A172 (cell line): ENCODE measurements at places on chromosomes 2 and 18. TPM values are rescaled to one million over a fixed set of nuclear protein-coding genes. Genes with fewer than 3 reads are reported as not detected.

Gene CEBPZ
- total RNA-seq, result 62.1 and 89.8 TPM in 2 replicates

DNA sequence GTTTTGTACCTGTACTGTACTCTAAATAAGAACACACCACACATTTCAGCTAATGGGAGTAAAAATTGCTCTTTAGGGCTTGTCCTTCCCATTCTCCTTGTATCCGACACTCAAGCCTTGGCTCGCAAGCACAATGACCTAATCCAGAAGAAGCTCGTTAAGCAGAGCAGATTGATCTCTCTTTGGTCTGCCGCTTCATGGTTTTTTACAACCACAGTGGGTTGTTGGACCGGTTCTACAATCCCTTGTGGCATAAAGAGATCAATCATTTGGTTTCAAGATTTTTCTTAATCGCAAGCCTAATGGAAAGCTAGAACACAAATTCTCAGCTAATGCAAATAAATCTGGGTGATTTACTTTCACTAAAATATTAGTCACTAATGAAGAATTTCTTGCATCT, 662.1 kb downstream of the LRP1B start:
- no peak for DNase-seq

- no peak for DNase-seq
Measured at GRCh38 chr2:24158131-24158530, 16.7 kb upstream of the FAM228A start.

GRCh38 chr2:207768168-207768865, 1.4 kb downstream of the FZD5 start:
- no peak for DNase-seq

- DNase-seq, result no peak
Measured at GRCh38 chr2:152453129-152453911, 118.3 kb downstream of the FMNL2 start.

DNA sequence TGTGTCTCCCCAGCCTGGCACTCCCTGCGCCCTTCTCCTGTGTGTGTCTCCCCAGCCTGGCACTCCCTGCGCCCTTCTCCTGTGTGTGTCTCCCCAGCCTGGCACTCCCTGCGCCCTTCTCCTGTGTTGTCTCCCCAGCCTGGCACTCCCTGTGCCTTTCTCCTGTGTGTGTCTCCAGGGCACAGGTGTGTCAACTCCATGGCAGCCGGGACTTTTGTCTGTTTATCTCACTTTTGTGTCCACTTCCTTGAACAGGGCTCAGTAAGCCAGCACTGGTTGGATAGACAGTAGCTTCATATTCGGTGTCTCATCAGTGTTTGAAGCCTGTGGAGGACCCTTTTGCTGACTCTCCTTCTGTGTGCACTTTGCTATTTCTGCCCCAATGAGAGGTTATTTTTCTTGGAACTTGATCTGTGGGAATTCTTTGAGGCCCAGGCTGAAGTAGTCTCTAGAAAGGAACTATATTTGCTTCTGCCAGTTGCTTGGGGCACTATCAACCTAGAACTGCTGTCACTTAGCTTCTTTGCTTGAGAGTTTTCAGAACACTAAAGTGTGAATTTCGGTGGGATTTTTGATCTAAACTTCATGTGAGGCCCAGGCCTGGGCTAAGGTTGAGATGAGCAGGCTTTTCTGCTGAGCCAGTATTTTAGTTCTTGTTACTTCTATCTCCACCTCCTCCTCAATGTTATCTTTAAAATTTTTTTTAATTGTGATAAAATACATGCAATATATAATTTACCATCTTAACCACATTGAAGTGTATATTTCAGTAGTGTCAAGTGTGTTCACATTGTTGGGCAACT, 8.3 kb upstream of the ASB1 start:
- no peak for DNase-seq

DNA sequence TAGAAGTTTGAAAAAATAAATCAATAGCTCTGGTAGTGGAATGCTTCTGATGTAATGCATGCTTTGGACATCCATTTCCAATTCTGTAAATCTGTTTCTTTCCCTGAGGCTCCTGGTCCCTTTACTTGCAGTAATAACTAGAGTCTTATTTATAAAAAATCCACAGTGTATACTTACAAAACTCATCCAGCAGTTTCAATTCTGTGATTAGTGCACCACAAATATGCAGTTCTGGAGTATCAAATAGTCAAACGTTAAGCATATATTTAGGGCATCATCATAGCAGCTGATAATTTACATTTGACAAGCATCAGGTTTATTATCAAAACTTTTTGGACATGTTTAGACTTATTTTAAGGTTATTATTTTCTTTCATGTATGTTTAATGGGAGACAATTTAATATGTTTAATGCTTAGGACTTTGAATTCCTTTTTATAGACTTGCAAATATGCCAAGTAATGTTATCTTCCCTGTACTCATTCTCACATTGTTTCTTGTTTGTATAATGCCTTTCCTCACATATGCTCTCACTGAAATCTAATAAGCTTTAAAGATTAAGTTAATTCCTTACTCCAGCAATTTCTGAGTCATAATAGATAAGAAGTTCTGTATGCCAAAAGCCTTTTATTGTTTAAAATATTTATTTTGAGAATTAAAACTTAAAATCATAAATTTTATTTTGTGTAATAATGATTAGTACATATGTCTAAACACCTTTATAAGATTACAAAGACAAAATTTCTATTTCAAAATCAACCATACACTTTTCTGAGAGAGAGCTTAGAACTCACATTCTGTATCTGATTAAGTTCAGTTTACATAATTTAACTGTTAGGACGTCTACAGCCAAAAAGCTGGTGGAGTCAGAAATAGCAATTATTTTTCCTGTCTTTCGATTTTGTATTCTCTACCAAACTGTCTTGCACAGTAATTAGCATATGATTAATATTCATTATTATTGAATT, 341.5 kb upstream of the TMEFF2 start:
- no peak for DNase-seq

- peak; percentile 35 for DNase-seq
Measured at GRCh38 chr2:232368311-232368731, 10.2 kb upstream of the ALPP start.

DNA sequence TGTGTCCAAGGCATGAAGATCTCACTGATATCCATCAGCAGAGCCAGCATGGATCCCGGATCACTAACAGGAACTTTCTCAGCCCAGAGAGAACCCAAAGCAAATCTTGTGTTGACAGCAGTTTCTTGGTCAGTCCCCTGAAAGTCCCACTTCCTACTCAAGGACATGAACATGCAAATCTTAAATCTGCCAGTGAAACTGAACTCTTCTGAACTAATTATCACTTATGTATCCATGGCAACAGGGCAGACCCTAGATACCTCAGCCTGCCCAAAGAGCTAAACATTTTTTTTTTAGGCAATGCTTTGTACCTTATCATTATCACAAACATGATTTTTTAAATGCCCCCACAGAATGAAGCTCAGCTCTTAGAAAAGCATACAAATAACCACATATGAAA, 127.8 kb upstream of the DDX18 start:
- no peak for DNase-seq

Gene CNDP1
- not detected in 2 replicates for total RNA-seq

- no peak for DNase-seq
Measured at GRCh38 chr18:56076723-56077122, 488.7 kb upstream of the TCF4 start.
